ENCODE measurements at places on chromosomes 16 and 17.

GRCh38 chr16:931626-932500, 38.9 kb downstream of the LMF1 start:
- no peak for DNase-seq

GRCh38 chr16:19223235-19224170, 55.5 kb downstream of the SYT17 start:
- DNase-seq: peak; percentile 50

- DNase-seq: no peak
Observed at GRCh38 chr17:19508577-19508867, 25.1 kb upstream of the SLC47A1 start.

DNA sequence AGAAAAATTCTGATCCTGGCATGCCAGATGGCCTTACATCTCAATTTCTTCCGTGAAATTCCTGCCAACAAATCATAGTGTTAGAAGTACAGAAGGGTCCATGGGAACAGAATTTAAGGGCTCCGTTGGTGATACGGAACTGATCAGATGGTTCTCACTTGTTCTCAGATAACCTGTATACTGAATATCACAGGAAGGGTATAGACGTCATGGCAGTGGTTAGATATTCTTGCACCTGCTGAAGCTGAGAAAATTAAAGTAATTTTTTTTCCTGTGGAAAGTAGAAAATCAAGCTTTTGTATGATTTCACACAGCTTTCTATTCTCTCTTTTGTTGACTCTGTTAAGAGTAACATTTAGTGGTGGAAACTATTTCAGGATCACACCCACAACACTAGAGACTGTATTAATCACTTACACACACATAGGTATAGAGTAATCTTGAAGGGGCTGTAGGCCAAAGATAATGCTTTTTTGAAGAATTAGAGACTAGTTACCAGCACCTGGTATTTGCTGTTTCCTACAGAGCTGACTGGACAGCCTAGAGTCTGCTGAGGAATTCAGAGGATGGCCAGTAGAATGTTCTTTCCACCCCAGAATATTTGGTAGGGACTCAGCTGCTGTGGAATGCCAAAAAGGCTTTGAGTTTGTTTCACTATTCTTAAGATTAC, 7.5 kb downstream of the TENT4B start:
- no peak for DNase-seq

DNA sequence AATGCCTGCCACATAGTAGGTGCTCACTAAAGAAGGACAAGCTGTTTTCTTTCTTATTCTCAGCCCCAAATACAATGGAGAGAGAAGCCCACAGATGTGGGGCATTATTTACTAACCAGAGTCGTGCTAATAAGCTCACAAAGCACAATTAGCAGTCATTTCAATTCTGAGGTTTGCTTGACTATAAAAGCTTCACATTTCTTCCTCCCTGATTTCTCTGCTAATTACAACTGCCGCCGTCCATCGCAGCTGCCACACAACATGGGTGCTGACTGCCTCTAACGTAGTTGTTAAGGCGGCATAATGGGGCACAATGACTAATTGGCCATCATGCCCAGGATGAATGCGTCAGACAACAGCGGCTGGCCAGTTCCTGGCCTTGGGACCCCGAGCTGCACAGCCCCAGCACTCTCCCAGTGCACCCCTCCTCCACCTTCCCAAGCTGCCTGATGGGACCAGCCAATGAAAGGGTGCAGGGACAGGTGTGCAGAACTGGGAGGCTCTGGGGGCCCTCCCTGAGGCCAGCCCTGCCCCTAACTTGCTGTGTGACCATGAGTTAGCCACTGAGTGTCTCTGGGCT, 109.2 kb downstream of the CCT6B start:
- no peak for DNase-seq

GRCh38 chr16:1425616-1426370, 5.1 kb upstream of the PERCC1 start:
- DNase-seq: no peak

DNA sequence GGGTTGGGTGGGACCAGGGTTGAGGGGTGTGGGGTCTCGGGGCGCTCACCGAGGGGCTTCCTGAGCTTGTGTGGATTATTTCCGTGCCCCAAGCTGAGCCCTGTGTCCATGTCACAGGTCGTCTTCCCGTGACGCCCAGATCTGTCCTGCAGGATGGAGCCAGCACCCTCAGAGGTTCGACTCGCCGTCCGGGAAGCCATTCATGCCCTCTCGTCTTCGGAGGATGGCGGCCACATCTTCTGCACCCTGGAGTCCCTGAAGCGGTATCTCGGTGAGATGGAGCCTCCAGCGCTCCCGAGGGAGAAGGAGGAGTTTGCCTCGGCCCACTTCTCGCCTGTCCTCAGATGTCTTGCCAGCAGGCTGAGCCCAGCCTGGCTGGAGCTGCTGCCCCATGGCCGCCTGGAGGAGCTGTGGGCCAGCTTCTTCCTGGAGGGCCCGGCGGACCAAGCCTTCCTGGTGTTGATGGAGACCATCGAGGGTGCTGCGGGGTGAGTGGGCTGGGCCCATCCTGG, 1.0 kb downstream of the TELO2 start:
- no peak for DNase-seq

- DNase-seq: no peak
Observed at GRCh38 chr17:56636265-56636664, 42.8 kb downstream of the NOG start.

- peak; percentile 51 for DNase-seq
Observed at GRCh38 chr17:43907998-43908721, 824 bp upstream of the MPP2 start.

- DNase-seq: no peak
Observed at GRCh38 chr16:82833378-82833993, 206.7 kb downstream of the CDH13 start.

GRCh38 chr16:68869492-68870088, 26.3 kb downstream of the TANGO6 start:
- DNase-seq: no peak

- DNase-seq: no peak
Observed at GRCh38 chr16:81821436-81822128, 42.5 kb downstream of the PLCG2 start.

- no peak for DNase-seq
Observed at GRCh38 chr16:82995924-82996441, 369.2 kb downstream of the CDH13 start.

- no peak for DNase-seq
Observed at GRCh38 chr17:57987581-57988300, at the start of gene VEZF1. Gene VEZF1 (minus strand): TSS chr17:57988254. CDS start chr17:57988111, 143 bp downstream.

GRCh38 chr17:82200743-82201497, 11.7 kb downstream of the CCDC57 start:
- no peak for DNase-seq

DNA sequence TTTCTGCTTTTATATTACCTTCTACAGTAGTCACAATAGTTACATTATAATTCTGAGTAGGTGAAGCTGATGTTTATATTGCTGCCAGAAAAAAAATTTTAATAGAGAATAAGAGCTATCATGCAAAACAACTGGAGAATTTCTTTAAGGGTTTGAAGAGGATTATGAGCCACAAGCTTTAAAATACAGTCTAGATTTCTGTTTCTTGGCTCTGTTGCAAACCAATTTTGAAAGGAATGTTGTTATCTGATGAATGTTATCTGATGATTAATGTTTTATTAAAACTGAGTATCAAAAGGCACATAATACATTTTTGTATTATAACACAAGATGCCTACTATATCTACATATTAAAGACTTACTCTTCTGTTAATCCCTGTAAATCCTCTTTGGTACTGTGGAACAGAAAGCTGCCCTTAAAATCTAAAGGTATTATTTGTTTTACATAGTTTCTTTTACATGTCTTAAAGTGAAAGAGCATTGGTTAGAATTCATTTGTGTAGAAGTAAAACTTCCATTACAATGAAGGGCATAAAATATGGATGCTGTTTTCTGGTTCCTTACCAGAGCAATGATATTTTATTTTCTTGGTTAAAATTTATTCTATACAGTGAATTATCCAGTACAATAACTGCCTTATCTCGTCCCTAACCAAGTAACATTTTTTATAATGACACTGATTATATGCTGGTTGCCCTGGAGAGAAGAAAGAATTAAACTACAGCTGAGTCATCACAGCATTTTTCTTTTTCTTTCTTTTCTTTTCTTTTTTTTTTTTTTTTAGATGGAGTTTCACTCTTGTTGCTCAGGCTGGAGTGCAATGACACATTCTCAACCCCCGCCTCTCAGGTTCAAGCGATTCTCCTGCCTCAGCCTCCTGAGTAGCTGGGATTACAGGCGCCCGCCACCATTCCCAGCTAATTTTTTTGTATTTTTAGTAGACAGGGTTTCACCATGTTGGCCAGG, 205.7 kb downstream of the TANC2 start:
- DNase-seq: no peak

GRCh38 chr16:68972720-68973119, 129.4 kb downstream of the TANGO6 start:
- peak; percentile 82 for DNase-seq

DNA sequence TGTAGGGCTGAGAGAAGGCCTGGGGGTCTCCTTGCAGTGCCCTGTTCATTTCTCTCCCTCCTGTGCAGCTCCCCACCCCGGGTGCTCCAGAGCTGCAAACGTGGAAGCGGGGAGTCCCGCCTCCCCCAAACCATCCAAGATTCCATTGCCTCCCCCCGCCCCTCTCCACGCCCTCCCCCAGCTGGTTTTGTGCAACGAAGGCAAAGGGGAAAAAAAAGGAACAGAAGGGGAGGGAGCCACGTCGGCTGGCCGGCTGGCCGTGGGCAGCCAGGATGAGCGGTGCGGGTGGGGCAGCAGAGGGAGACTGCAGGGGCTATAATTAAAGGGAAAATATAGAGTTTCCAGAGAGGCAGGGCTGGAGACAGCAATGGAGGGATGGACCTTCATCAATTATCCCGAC, 1.7 kb upstream of the COL1A1 start:
- DNase-seq: no peak

- no peak for DNase-seq
Observed at GRCh38 chr17:5354886-5355415, 64.5 kb downstream of the NUP88 start.

- DNase-seq: peak; percentile 42
Observed at GRCh38 chr17:64661976-64662773, at the start of gene SMURF2. Gene SMURF2 (minus strand): TSS chr17:64662307. CDS start chr17:64661880, 427 bp downstream.

DNA sequence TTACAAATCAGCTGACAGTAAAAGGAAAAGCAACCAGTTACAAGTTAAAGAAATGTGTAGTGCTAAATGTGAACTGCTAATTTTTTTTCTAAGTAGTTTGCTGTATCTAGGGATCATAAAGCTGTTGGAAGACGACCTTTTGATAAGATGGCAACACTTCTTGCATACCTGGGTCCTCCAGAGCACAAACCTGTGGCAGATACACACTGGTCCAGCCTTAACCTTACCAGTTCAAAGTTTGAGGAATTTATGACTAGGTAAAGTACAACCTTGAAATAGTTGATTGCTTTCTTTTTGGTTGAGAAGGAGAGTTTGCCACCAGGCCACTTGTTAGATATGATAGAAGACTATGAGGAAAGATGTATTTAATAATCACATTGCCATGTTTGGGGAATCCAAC, 35.4 kb downstream of the OMG start:
- no peak for DNase-seq

GRCh38 chr17:72434991-72435618, 314.3 kb downstream of the SOX9 start:
- no peak for DNase-seq

DNA sequence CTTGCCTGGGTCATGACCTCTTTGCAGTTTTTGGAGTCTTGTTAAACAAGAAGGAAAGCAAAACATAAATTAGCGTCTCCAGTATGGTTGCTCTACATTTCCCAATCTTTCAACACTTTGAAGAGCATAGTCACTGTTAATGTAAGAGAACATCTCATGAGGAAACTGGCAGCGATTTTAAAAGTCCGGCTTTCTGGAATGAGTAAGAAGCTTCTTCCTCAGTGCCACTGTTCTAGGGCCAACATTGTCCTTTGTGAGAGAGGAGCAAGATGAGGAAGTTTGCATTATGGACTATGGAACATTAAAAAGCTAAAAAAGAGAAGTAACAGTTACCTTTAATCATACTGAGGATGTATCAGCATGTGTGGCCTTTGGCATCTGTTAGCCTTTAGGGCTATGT, 73.1 kb downstream of the WNT3 start:
- no peak for DNase-seq

DNA sequence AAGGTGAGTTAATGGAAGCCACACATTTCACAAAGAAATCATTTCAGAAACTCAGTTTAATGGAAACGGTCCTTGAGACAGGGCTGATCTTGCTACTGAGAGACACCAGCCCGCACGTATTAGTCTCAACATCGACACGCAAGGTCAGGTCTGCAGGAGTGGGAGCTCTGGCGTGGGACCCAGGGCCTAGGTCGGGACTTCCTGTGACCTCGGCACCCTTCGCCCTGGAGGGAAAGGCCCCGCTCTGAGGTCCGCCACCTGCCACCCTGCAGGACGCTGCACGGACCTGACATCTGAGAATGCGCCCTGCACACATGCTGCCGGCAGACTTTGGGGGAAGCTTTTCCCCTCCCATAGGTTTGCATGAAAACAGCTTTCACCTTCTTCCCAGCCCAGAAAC, 59.7 kb downstream of the LMF1 start:
- DNase-seq: no peak

DNA sequence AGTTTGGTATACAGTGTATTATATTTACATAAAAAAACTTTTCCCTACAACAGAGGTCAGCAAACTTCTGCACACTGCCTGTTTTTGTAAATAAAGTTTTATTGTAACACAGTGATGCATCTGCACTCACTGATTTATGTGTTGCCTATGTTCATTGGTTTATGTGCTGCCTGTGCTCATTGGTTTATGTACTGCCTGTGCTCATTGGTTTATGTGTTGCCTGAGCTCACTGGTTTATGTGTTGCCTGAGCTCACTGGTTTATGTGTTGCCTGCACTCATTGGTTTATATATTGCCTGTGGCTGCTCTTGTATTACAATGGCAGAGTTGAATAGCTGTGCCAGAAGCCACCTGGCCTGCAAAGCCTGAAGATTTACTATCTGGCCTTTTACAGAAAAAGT, 81.6 kb downstream of the MYH11 start:
- no peak for DNase-seq

DNA sequence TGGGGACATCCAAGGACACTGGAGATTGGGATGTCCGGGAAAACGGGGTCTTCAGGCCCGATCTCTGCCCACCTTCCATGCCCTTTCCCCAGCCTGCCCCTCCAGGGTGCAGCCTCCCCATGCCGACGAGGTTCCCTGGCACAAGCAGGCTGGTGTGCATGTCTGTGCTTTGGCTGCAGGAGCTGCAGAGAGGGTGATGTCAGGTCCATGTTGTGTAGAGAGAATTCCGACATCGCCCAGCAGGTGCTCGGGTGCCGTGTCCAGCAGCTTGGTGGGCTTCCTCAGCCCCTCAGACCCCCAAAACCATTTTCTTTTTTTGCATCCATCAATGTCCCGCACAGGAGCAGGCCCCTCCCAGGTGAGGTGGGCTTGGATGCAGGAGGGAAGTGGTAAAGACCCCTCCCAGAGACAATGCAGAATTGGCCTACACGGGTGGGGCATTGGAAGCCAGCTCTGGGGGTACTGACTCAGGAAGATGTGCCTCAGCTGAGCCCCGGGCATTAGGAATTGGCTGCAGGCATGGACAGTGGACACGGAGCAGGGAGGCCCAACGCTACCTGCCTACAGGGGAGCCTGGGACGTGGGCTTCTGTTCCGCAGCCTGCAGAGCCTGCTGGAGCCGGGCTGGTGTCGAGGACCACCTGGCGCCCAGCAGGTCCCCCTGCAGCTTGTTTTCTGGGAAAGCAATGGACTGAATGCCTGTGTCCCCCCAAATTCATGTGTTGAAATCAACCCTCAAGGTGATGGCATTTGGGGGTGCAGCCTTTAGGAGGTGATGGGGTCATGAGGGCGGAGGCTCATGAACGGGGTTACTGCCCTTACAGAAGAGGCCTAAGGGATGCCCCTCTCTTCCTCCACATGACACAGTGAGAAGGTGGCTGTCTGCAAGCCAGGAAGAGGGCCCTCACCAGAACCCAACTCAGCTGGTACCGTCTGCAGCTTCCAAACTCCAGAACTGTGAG, 97.5 kb downstream of the METRNL start:
- DNase-seq: no peak

GRCh38 chr16:47143677-47144558, at the start of gene NETO2:
Gene NETO2 (minus strand): TSS chr16:47143945. CDS start chr16:47143612, 333 bp downstream.
- DNase-seq: peak; percentile 72
